ENCODE measurements at places on chromosomes 12 and 14.

DNA sequence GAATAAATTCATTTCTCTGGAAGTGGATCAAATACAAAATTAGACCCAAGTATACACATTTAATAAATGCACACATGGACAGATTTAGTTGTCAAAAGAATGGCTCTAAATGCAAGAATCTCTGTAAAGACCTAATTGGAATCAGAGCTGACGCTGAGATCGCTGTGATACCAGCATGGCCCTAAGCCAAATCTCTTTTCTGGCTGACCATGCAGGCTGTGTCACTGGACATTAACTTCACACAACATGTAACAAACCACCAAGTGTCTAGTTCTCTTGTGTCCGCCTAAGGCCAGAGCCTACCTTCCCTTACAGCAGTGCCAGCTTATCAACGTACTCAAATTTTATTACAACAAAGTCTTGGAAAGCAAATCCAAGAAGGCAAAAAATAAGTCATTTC lies 127.5 kb downstream of the MED13L start:
- DNase-seq, result no peak

GRCh38 chr12:53492188-53492587 lies 7.1 kb downstream of the MAP3K12 start:
- DNase-seq, result no peak

- DNase-seq, result no peak
Measured at GRCh38 chr12:97336900-97337751, 125.5 kb upstream of the RMST start.

DNA sequence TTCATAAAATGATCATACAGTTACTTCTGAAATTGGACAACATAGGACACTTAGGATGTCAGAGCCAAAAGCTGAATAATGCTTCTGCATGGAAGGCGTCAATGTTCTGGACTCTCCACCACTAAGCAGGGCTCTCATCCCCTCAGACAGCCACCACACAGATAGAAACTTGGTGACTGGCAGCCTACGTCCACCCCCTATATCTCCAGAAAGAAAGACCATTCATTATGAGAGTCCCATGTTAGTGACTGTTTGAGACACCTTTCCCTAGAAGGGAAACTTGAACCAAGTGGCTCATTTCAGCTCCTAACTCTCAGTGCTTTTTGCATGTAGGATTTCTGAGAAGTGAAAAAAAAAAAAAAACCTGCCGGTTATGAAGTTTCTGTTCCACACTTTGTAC lies 251.0 kb upstream of the FKBP4 start:
- no peak for DNase-seq

DNA sequence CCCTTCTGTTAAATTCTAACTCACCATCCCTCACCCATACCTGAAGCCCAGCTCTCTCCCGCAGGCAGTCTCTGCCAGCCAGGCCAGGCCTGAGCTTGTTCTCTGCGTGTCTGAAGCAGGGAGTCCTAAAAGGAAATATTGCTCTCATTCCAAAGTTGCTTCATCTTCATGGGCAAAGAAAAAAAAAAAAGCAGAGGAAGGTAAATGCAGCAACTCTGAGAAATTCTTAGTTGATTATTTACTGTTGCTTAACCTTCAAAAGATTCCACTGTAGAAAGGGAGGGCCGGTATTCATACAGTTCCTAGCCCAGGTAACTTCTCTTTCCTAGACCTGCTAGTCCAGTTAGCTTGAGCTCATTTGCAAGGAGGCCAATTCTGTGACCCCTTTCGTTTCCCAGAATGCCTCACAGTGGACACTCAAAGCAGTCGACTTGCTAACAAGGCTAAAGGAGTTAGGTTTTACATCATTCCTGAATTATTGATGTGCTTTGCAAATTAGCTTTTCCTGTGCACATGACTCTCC lies 193.5 kb upstream of the EEA1 start:
- no peak for DNase-seq

DNA sequence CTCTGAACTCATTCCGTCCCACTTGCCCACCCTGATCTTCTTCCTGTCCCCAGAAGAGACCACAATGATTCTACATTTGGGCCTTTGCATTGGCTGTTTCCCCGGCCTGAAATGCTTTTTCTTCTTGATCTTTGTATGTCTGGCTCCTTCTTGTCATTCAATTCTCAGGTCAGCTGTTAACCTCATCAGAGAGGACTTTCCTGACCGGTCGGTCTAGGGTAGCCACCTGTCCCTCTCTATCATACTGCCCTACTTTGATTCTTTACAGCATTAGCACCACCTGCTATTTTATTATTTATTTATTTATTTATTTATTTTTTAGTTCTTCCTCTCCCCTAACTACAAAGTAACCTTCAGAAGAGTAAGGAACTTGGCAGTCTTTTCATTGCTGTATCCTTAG lies 84.3 kb downstream of the DYRK2 start:
- DNase-seq, result no peak

- DNase-seq, result no peak
Measured at GRCh38 chr12:76545486-76545885, 14.1 kb downstream of the OSBPL8 start.

DNA sequence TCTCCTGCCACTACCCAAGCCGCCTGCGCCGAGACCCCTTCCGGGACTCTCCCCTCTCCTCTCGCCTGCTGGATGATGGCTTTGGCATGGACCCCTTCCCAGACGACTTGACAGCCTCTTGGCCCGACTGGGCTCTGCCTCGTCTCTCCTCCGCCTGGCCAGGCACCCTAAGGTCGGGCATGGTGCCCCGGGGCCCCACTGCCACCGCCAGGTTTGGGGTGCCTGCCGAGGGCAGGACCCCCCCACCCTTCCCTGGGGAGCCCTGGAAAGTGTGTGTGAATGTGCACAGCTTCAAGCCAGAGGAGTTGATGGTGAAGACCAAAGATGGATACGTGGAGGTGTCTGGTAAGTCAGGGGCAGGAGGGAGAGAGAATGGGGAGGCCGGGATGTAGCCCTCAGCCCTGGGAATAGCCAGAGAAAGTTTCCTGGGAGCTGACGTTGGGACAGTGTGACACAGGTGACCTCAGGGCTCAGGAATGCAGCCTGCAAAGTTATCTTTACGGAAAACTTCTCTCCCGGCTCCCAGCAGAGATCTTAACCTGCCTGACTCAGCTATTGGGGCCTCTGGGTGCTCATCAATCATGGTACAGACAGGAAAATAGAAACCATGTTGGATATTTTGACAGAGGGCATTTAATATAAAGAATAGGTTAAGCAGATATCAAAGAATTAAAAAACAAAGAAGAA lies 747 bp downstream of the HSPB8 start:
- no peak for DNase-seq

GRCh38 chr14:23167116-23167847 lies 16.2 kb downstream of the SLC7A8 start:
- DNase-seq, result no peak

- no peak for DNase-seq
Measured at GRCh38 chr12:58741226-58741625, 179.1 kb downstream of the LRIG3 start.

DNA sequence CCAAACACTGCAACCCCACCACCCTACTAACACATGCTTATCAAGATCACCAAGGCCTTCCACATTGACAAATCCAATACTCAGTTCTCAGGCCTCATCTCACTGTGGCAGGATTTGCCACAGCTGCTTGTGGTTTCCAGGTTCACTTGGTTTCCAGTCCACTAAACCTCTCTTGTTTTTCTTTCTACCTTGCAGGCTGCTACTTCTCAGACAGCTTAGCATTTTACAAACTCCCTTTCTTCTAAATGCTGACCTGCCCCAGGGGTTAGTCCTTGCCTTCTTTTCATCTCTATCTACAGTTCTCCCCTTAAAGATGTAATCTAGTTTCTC lies 84.1 kb downstream of the BCAT1 start:
- no peak for DNase-seq

DNA sequence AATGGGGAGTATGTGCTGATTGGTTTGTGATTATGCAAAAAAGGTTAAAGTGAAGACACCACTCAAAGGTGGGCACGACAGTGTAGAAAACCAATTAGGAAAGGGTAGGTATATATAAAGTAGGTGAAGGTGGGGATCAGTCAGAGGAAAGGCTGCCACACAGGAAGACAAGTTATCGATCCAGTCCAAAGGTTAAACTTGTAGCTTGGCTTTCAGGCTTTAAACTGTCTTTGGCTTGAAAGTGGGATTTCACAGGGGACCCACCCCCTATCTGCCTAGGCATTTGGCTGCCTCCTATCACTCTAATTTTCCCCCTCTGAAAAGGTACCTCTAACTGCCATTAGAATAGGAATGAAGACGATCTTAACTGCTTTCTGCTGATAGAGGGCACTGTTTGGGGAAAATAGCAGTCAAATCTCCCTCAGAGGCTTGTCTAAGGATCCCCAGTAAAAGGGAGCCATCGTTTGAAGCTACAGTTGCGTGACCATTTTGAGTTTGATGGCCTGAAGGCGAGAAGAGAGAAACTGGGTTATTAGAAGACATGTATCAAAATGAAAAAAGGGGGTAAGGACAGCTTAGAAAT lies 250.2 kb downstream of the GPHN start:
- DNase-seq, result no peak

DNA sequence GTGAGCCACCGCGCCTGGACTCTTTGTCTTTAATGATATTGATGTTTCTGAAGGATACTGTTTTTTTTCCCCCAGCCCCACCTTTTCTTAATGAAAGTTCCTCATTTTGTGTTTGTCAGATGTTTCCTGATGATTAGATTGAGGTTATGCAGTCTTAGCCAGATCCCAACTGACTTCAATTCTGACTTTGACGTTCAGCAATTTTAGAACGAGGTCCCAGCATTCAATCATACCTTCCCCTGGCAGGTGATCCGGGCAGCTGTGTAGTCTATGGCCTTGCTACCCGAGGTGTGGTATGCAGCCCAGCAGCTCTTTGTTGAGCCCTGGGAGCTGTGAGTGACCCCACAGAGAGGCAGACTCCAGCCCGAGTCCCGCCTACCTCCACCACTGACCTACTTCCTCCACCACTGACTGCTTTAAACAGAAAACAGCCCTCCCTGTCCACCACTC lies 82.7 kb downstream of the LGMN start:
- DNase-seq, result no peak

GRCh38 chr12:4615667-4616066 lies 33.2 kb downstream of the AKAP3 start:
- no peak for DNase-seq

DNA sequence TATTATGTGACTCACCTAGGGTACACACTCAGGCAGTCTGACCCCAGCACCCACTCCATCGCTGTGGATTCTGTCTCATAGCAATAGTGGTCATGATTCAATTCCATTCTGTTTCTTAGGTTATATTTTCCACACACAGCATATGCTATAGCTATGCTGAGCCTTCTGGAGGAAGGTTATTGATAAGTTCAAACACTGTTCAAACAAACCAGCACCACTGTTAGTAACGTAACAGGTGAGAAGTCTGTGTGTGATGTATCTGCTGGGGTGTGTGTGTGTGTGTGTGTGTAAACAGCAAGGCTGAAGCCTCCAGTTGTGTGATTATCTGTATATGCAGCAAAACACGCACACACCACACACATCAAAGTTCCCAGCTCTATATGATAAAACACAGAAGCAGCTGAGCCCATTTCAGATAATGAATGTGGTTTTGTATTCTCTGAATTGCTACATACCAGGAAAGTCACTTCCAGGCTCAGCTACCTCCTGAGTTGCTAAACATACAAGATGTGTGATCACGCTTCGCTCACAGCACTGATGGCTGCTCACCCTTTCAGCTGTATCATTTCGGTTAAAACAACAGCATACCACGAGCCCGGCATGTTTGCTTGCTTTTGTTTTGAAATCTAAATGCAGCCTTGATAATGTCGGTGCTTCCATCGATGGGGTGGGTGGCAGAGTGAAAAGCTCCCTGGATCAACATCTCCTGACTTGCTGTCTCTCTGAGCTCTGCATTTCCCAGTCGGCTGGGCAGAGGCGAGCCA lies 6.8 kb upstream of the SYNE3 start:
- peak; percentile 50 for DNase-seq

- peak; percentile 28 for DNase-seq
Measured at GRCh38 chr14:94543449-94544124, 17.7 kb upstream of the SERPINA4 start.

DNA sequence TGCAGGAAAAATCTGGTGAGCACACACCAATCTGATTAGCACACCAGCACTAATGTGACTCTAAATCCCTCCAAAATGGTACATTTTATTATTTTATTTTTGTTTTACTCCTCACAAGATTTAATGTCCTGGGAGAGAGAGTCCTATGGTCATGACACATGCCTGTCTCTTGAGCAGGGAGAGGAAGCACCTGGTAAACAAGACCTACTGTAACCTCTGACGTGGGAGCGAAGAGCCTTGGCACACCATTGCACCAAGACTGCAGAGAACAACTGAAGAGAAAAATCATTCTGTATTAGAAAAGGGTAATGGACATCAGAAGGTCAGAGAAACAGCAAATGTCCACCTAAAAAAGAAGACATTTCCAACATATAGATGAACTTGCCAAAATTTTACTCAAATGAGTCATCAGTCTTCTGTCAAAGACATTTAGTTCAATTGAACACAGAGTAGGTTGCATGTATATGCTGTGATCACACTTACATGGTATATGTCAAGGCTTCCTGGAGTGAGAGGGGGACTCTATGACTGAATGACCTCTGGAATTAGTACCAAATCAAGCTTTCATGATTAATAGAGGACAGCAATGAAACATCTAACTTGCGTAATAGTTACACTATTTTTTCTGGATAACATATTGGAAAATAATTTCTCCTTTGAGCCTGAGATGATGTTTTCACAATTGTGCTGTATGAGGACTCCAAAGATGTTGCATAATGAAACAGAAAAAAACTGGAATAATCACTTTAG lies 186.9 kb upstream of the FLRT2 start:
- no peak for DNase-seq

- DNase-seq, result no peak
Measured at GRCh38 chr14:20782280-20782890, 1.3 kb downstream of the RNASE6 start.

DNA sequence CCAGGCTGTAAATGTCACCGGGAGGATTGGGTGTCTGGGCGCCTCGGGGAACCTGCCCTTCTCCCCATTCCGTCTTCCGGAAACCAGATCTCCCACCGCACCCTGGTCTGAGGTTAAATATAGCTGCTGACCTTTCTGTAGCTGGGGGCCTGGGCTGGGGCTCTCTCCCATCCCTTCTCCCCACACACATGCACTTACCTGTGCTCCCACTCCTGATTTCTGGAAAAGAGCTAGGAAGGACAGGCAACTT lies 1.3 kb downstream of the GAPDH start:
- DNase-seq, result no peak

DNA sequence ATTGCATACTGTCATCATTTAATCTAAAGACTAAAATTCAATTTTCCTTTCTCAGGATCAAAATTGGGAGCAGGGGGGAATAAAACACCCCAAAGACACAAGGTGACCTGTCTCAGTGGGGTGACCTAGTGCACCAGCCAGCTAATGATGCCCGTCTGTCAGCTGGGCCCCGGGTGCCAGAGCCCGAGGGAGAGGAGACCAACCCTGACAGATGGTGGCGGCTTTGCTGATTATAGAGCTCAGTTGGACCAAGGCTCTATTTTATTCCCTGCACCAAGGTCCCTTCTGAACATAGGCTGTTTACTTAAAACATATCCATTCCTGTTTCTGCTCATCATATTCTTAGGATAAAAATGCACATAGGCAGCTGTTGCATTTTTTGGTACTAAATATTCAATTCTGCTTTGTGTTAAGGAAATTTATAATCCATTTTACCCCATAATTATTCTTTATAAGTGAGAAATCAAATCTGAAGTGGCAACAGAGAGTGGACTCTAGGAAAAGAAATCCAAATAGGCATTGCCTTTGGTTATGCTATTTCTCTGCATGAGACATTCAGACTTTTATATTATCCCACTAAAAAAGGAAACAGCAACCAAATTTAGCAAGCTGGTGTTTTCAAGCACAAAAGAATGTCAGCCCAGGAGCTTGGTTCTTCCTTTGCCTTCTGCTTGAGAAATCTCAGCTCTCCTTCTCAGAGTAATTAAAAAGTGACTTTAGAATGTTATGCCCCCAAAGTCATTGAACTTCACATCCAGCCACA lies 96.8 kb upstream of the IFNG-AS1 start:
- DNase-seq, result no peak
